ENCODE measurements at places on chromosomes 7 and 10. TPM values are rescaled to one million over a fixed set of nuclear protein-coding genes. Genes with fewer than 3 reads are reported as not detected.

NRAP gene
- not detected for total RNA-seq

ZNF503 gene
- 0.07 TPM for total RNA-seq

CALML3 gene
- total RNA-seq, result not detected

DNA sequence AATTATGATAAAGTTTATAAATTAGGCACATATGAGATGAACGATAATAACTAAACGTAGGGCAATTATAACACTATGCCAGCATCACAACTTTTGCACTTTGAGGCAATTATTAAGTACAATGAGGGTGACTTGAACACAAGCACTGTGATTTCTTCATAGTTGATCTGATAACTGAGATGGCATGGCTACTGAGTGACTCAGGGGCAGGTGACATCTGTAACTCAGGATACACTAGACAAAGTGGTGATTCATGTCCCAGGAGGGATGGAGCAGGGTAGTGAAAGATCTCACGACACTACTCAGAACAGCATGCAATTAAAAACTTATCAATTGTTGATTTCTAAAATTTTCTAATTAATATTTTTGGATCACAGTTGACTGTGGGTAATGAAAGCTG, 98.3 kb upstream of the ARHGAP21 start:
- peaks cover 6% of the 10 kb centered on the region for H3K27me3 ChIP-seq
- peaks cover 40% of the 10 kb centered on the region for H3K4me1 ChIP-seq
- H3K27ac ChIP-seq, result no peak overlapping the region
- H3K36me3 ChIP-seq, result no peaks in the 10 kb centered on the region
- no peak for DNase-seq

GRCh38 chr7:31284106-31284505, 56.4 kb downstream of the NEUROD6 start:
- H3K27me3 ChIP-seq, result no peaks in the 10 kb centered on the region
- no peaks in the 10 kb centered on the region for H3K36me3 ChIP-seq
- no peaks in the 10 kb centered on the region for H3K4me1 ChIP-seq
- H3K4me3 ChIP-seq, result no peak overlapping the region

GRCh38 chr7:50513166-50513871, 51.9 kb downstream of the DDC start:
- H3K27ac ChIP-seq, result no peak overlapping the region
- no peak overlapping the region for H3K4me3 ChIP-seq
